IMR-90 (cell line): ENCODE measurements at places on chromosomes 12 and 14.

DNA sequence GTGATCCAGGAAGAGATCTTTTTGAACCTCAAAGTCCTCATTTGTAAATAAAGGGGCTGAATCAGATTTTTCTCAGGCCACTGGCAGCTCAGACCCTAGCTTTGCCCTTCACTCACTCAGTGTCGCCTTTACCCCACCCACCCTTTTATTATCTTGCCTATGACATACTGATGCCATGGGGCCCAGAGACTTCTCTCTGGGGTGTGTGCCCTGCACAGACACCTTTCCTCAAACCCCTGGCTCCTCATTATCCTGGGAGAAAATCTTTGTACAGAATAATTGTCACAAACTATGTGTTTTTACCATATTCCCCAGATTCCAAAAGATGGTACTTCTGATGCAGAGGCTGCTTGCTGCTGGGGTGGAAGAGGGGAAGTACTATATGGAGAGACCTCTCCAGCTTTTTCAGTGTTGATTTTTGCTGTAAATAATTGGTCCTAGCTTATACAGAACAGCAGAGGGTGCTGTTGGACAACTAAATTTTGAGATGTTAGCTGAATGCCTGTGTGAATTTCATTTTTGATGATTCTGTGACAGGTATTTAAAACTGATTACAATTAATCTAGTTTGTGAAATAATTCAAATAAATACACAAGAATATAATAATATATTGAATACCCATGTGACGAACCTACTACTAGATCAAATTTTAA, 53.9 kb upstream of the DCD start:
- no peak overlapping the region for H3K4me3 ChIP-seq
- peak; percentile 41 for DNase-seq
- H3K27ac ChIP-seq, result no peak overlapping the region
- no peaks in the 10 kb centered on the region for H3K27me3 ChIP-seq
- H3K4me1 ChIP-seq, result no peaks in the 10 kb centered on the region

- no peak overlapping the region for H3K4me3 ChIP-seq
- no peak overlapping the region for H3K27ac ChIP-seq
These were observed 25.4 kb downstream of the CD9 start for GRCh38 chr12:6225630-6226001.

DNA sequence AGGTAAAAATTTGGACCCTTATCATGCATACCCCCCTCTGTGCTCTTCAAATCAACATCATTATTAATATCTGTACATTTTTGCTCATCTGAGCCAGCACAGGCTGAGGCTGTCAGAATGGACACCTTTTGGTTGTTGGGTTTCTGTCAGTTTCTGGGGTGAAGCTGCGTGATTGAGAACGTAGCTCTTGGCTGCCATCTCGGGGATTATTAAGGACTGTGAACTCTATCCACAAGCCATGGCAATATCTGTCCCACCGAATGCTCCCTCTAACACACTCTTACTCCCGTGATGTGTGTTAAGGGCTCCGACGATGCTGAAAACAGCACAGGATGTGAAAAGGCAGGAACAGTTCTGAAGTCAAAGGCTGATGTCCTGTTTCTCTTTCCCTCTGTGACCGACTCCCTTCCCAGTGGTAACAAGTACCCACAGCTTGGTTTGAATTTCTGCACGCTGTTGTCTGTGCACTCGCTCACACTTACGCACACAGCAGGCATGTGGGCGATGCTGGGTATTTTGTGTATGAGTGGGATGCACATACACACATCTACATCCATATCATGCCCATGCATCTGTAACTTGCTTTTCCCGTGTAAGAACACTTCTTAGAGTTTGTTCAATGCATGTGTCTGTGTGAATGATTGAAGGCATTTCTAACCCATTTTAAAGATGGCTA, 405.6 kb downstream of the TMEM121 start:
- H3K27ac ChIP-seq, result no peak overlapping the region
- no peaks in the 10 kb centered on the region for H3K4me1 ChIP-seq
- no peaks in the 10 kb centered on the region for H3K36me3 ChIP-seq
- DNase-seq, result no peak

- no peak overlapping the region for H3K4me3 ChIP-seq
- no peaks in the 10 kb centered on the region for H3K27me3 ChIP-seq
- H3K36me3 ChIP-seq, result no peaks in the 10 kb centered on the region
- DNase-seq, result peak; percentile 34
These were observed 485.6 kb downstream of the FLRT2 start for GRCh38 chr14:86015511-86015910.

DNA sequence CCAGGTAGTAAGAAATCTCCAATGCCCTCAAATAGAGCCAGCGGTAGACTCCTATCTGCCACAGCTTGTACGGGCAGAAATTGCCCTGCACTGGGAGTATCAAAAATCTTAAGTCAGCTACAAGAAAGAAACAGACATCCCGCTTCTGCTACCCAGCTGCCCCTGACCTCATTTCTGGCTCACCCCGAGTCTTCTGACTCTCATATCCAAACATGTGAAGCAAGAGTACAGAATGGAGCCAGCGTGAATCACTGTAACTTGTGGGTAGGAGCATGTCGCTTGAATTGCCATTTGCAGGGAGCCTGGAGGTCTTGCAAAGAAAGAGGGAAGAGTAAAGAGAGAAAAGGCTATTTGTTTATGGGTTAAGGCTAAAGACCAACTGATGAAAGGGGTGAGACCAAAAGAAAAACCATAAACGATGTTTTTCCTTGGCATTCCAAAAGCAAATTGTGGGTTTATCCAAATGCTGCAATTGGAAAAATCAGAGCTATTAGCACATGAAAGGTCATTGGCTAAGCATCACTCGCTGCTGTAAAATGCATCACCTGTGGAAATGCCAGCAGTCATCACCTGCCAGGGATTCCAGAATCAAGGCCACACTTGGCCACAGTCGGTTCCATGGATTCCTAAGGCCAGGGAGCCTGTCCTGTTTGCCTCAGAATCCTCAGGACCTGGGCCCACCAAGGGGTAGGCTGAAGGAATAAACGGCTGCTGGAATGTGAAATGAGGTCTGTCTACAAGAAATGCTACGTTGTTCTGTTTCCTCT, 86.6 kb downstream of the FOXN3 start:
- peaks cover 3% of the 10 kb centered on the region for H3K36me3 ChIP-seq
- peaks cover 30% of the 10 kb centered on the region for H3K4me1 ChIP-seq
- peak overlapping the region; percentile 70 for H3K27ac ChIP-seq
- H3K27me3 ChIP-seq, result no peaks in the 10 kb centered on the region
- H3K4me3 ChIP-seq, result no peak overlapping the region

- no peaks in the 10 kb centered on the region for H3K4me1 ChIP-seq
- no peak overlapping the region for H3K27ac ChIP-seq
- peaks cover 22% of the 10 kb centered on the region for H3K27me3 ChIP-seq
- H3K4me3 ChIP-seq, result no peak overlapping the region
These were observed 99.9 kb downstream of the PHETA1 start for GRCh38 chr12:111268738-111269572.

DNA sequence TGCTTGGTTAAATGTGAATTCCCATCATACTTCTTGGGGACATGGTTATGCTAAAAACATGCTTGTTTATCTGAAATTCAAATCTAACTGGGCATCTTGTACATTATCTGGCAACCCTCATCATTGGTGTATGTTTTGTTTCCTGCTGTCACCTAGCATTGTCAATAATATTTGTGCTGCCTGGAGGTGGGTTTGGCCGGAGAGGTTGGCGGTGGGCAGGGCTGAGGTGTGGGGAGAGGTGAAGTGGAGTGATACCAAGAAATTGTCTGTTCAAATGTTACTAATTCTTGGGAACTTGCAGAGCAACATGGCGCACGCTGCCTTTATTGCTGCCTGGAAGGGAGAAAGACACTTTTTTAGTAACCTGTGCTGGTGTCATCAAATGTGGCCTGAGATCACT, 280.5 kb downstream of the VRK1 start:
- no peak for DNase-seq
- H3K27ac ChIP-seq, result no peak overlapping the region
- H3K36me3 ChIP-seq, result no peaks in the 10 kb centered on the region
- H3K4me3 ChIP-seq, result no peak overlapping the region
- H3K4me1 ChIP-seq, result no peaks in the 10 kb centered on the region
- no peaks in the 10 kb centered on the region for H3K27me3 ChIP-seq

- no peaks in the 10 kb centered on the region for H3K27me3 ChIP-seq
- H3K4me3 ChIP-seq, result no peak overlapping the region
- H3K36me3 ChIP-seq, result no peaks in the 10 kb centered on the region
- H3K4me1 ChIP-seq, result peaks cover 6% of the 10 kb centered on the region
These were observed 331.9 kb upstream of the SOX5 start for GRCh38 chr12:24281341-24281740.

DNA sequence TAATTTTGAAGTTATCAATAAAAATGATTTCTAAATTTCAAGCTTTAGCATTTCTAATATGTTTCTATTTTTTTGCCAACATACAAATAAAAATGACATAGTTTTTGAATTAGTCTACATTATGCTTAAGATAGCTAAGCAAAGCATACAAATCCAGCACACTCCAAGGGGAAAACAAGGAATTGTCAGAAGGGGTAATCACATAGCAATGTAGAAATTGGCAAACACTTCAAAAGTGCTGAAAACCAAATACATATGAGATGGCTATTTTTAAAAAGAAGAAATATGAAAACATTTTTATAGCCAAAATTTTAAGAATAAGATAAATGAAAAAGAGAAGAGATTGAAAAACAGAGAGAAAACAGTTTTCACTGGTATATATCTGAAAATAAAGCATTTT, 308.0 kb downstream of the SLC6A15 start:
- no peak overlapping the region for H3K4me3 ChIP-seq
- H3K4me1 ChIP-seq, result no peaks in the 10 kb centered on the region
- H3K27ac ChIP-seq, result no peak overlapping the region

- H3K36me3 ChIP-seq, result peaks cover 3% of the 10 kb centered on the region; the same call in 1 of the 2 replicates
- H3K27ac ChIP-seq, result no peak overlapping the region
- DNase-seq, result peak; percentile 76
- H3K27me3 ChIP-seq, result no peaks in the 10 kb centered on the region
- no peak overlapping the region for H3K4me3 ChIP-seq
These were observed 75.3 kb downstream of the AACS start for GRCh38 chr12:125140279-125141209.

DNA sequence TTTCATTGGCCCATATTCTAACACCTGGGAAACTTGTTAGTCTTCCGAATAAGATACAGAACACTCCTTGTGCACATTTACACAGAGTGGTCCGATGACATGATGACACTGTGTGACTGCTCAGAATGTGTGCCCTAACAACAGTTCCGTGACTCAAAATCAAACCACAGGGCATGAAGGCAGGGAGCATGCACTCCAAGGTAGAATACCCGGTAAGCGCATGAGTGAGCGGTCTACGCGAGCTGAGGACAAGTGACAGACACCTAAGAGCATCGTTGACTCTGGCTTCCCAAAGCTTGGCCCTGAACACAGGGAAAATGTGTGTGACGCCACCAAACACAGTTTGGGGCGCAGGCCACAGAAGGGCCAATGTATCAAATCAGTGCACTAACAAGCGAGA, 18.6 kb downstream of the CLIP1 start:
- H3K27ac ChIP-seq, result no peak overlapping the region
- no peak overlapping the region for H3K4me3 ChIP-seq
- H3K36me3 ChIP-seq, result peaks cover 3% of the 10 kb centered on the region
- H3K27me3 ChIP-seq, result no peaks in the 10 kb centered on the region

DNA sequence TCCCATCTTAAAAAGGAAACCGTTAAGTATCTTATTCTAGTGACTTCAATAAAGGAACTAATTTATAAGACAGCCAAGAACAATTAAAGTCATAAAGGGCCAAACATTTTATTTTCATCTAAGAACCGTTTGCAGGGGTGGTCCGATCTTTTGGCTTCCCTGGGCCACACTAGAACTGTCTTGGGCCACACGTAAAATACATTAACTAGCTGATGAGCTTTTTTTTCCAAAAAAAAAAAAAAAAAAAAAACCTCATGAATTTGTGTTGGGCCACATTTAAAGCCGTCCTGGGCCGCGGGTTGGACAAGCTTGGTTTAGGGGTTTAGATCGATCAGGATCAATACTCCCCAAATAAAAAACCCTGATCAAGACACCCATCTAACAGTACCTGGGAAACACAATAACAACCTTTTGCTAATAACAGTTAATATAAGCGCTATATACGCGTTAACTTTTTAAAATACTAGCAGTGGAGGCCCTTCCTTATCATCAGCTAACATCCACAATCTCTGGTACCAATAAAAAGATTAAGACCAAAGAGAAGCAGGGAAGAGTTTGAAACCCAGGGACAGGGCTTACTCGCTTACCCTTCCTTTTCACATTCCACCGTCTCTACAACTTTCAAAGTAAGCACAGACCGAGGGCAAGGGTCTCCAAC, 1.1 kb downstream of the NAP1L1 start:
- peaks cover 4% of the 10 kb centered on the region for H3K4me1 ChIP-seq
- no peak for DNase-seq
- no peaks in the 10 kb centered on the region for H3K27me3 ChIP-seq
- peaks cover 2% of the 10 kb centered on the region; the same call in 1 of the 2 replicates for H3K36me3 ChIP-seq
- peak overlapping the region; percentile 82 for H3K4me3 ChIP-seq

DNA sequence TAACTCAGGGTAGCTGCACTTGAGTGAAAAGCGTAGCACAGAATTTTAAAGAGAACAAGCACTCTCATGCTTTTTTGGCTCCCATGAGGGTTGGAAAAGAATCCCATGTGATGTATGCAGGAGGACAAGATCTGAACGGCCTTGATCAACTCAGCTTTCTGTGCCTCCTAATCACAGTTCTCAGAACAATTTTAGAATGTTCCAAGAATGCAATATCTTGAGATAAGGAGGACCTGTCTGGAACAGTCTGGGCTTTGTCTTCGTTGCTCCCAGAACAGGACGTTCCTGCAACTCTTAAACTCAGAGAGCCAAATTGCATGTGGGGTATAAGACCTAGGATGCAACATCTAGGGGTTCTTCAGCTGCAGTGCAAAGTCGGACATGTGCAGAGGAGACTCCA, 582.7 kb downstream of the RERGL start:
- H3K27ac ChIP-seq, result no peak overlapping the region
- no peak for DNase-seq
- H3K4me3 ChIP-seq, result no peak overlapping the region
- H3K4me1 ChIP-seq, result no peaks in the 10 kb centered on the region

DNA sequence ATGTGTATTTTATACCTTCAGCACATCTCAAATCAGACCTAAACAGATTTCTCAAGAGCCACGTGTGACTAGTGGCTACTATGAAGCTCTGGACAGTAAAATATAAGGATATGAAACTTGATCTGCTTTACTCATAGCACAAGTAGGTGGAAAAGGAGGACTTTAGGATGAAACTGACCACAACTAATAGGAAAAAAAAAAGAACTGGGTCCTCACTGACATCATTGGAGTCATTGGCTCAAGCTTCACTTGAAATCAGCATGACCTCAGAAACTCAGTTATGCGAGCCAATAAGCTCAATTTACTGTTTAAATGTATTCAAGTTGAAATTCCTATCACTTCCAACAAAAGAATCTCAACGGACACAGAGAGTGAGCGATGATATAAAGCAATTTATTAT, 34.1 kb upstream of the CIT start:
- H3K4me3 ChIP-seq, result no peak overlapping the region
- H3K36me3 ChIP-seq, result no peaks in the 10 kb centered on the region
- no peak overlapping the region for H3K27ac ChIP-seq
- H3K4me1 ChIP-seq, result no peaks in the 10 kb centered on the region
- peak; percentile 95 for DNase-seq

- DNase-seq, result no peak
- peaks cover 12% of the 10 kb centered on the region for H3K27me3 ChIP-seq
- H3K4me3 ChIP-seq, result no peak overlapping the region
- H3K27ac ChIP-seq, result no peak overlapping the region
- H3K4me1 ChIP-seq, result peaks cover 2% of the 10 kb centered on the region
These were observed 24.0 kb downstream of the ITGA7 start for GRCh38 chr12:55683676-55684075.
